Activated effector memory CD4-positive, alpha-beta T cell treated with anti-CD3 and anti-CD28 coated beads, Interleukin-2, amount 50 U/mL, for 16 hours (primary cell): ENCODE measurements at places on chromosomes 2 and 18.

DNA sequence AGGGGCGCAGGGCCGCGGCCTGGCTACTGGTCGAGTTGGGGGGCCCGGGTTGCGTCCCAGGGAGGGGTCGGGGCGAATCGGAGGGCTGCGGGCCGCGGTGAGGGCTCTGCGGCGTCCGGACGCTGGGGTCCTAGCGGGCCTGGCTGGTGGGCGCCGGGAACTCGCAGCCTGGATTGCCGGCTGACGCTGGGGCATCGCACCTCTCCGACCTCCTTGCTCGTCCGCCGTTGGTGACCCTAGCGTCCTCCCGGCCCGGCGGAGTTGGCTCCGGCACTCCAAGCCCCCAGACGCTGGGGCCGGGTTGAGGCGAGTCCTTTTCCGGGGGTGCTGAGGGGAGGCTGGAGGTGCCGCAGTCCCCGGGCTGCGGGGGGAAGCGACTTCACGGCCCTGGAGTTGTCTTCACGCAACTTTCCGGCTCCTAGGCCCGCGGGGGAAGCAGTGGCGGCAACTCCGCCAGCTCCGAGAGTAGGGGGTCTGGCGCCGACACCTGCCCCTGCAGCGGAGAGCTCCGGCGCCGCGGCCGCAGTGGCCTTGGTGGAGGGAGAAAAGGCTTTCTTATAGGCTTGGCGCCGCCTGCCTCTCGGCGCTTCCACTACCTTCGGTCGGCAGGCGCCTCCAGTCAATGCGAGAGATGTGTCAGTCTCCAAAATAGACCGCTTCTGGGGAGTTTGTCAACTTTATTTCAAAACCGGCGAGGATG lies 70.3 kb downstream of the HAUS1 start:
- peak; percentile 81 for DNase-seq

DNA sequence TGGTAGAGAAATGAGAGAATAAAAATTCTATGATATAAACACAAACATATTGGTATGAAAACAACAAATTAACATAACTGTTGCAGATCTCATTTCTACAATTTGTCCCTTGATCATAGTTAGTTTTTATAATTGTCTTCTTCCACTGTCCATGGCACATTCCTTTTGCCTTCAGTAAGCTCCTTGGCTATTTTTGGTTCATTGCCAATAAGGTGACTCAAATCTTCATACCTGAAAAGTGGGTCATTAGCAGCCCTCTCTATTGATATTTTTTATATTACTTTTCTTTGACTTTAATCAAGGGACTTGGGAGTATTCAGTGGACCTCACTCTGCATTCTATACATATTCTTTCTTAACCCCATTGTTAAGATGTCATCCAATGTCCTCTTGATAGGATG lies 552.9 kb downstream of the TDRD15 start:
- DNase-seq: no peak

DNA sequence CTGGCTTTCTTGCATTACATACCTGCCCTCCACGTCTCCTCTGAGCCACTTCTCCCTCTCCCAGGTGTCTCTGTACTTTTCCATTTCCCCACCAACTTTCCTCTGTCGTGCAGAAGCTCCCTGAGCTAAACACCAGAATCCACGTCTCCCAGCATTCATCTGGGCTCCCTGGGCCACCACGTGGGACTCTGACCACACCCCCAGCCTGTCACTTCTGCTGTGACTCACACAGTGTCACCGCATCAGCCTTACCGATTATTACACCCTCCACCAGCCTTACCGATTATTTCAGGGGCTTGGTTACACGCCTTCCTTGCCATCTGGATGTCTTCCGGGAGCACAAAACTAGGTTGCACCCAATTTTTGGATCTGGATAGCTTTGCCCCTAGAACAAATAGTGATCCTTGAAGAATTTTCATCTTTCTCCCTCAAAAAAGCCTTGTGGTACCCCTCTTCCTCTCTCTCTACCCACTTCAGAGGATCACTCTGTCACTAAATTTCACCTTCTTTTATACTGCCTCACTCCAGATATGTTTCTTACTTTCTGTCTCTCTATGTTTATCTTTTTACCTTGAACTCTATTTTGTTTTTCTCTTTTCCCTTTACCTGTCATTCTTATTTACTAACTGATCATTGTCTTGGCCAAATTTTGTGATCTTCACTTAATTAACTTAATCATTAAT lies 136.9 kb upstream of the CAB39 start:
- DNase-seq: peak; percentile 67

- DNase-seq: no peak
Measured at GRCh38 chr2:41598161-41598894, 449.5 kb upstream of the PKDCC start.

DNA sequence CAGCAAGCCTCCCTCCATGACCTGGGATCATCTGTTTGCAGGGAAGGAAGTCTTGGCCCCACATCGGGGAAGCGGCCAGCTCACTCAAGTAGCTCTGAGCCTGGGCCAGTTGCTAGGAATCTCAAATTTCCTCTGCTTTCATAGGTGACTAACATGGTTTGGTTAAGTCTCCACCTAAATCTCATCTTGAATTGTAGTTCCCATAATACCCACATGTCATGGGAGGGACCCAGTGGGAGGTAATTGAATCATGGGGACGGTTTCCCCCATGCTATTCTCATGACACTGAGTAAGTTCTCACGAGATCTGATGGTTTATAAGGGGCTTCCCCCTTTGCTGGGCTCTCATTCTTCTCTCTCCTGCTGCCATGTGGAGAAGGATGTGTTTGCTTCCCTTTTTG lies 75.2 kb downstream of the LBH start:
- DNase-seq: no peak

DNA sequence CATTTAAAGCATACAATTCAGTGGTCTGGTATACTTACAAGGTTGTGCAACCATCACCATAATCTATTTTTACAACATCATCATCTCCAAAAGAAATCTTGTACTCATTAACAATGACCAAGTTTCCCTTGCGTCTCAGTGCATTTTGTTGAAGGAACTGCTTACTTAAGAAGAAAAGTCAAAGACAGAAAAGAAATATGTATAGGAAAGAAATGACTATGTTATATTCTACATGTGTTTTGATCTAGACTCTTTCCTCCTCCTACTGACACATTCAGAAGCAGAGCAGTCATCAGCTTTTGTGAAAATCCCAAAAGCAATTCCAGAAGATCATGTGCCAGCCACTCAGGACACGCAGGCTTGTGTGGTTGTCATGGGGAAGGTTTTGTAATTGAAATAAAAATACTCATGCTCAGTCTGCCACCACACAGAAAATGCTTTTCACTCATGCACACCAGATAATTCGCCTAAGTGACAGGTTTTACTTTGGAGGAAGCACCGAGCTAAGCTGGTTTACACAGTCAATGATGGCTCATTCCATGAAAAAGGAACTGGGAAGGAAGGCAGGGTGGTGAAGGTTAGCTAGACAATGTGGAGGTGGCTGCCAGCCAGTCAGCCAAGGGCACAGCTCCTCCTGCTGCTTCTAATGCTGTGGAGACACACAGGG lies 158.5 kb upstream of the REV1 start:
- no peak for DNase-seq

DNA sequence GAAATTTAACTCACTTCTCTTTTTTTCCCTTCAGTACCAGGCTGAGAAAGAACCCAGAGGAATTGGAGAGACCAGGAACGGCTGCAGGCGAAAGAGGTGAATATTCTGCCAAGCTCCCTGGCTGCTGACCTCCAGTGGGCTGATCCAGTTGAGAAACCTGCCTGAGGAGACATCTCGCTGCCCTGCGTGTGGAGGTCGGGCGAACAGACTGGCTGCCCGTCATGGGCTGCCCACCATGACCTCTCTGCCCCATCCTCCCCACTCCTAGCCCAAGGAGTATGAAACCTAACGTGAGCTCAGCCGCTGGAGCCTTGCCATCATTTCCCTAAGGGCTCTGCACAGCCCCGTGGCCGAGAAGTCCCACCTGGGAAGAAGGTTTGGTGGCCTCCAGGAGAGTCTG lies 148.8 kb upstream of the SALL3 start:
- no peak for DNase-seq

GRCh38 chr2:96898641-96899412 lies 28.9 kb upstream of the SEMA4C start:
- DNase-seq: no peak

- DNase-seq: no peak
Measured at GRCh38 chr2:202237787-202238233, 587 bp downstream of the SUMO1 start.

DNA sequence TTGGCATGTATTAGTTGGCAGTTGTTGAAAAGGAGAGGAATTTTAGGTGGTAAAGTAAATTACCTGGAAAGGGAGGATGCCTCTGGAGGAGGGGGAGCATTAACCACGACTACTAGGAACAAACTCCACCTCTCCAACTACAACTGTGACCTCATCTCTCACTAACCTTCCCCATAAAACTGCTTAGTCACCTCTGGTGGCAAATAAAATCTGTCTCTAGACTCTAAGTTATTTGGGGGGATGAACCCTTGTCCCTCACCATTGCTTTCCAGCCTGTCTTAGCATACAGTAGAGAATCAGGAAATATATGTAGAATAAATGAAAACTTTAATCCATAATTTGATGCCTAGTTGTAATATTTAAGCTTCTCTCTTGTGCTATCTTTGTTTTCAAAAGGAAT lies 27.6 kb upstream of the MYO1B start:
- DNase-seq: no peak

DNA sequence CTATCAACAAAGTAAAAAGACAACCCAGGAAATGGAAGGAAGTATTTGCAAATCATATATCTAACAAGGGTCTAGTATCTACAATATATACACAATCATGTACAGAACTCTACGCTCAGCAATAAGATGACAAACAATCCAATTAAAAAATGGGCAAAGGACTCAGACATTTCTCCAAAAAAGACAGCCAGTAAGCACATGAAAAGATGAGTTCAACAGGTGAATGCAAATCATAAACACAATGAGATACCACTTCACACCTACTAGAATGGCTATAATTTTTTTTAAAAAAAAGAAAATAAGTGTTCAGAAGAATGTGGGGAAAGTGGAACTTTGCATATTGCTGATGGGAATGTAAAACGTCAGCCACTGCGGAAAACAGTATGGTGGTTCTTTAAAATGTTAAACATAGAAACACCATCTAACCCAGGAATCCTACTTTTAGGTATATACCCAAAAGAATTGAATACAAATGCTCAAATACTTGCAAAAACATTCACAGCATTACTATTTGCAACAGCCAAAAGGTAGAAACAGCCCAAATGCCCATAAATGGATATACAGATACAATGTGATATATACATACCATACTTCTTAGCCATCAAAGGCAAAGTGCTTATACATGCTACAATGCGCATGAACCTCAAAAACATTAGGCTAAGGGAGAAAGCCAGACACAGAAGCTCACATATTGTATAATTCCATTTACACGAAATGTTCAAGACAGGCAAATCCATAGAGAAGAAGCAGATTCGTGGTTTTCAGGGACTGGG lies 121.2 kb downstream of the CABYR start:
- DNase-seq: no peak

GRCh38 chr2:55017428-55017827 lies 32.8 kb downstream of the RTN4 start:
- DNase-seq: no peak

DNA sequence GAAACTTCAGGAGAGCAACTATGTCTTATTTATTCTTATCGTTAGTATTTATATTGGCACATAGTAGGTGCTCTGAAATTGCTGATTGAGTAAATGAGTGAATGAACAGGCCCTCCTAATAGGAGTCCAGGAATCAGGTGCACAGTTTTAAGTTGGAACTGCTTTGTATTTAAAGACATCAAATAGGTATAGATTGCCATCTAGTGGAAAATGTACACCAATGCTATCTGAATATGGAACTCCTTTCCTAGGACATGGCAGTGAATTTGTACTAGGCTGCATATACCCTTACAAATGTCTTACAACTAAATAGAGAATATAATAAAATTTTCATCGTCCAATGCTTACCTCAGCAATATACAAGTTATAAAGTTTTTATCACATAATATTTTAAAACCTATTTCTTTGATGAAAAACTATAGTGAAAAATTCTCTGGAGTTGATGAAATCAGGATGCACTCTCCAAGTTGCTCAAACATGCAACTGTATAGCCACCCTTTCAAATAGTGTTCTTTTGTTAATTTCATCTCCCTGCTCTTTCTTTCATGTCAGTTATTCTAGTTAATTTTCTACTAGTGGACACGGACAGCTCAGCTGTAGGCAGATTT lies 318.9 kb upstream of the SYT4 start:
- DNase-seq: no peak

DNA sequence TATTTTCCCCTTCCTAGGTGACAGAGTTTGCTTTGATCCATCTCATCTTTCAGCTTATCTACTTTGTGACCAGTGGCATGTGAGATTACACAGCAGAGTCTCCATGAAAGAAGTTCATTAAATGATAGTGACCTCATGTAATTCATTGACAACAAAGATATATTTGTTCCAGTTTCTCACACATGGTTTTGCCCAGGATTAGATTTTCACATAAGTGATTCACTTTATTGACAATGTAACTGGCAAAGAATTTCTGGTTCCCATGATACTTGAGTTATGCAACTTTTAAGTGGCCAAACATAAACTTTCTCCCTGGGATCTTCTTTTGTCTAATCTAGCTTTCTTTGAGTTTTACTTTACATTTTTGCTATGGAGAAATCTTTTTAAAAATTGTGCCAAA lies 50.0 kb downstream of the MC4R start:
- no peak for DNase-seq

DNA sequence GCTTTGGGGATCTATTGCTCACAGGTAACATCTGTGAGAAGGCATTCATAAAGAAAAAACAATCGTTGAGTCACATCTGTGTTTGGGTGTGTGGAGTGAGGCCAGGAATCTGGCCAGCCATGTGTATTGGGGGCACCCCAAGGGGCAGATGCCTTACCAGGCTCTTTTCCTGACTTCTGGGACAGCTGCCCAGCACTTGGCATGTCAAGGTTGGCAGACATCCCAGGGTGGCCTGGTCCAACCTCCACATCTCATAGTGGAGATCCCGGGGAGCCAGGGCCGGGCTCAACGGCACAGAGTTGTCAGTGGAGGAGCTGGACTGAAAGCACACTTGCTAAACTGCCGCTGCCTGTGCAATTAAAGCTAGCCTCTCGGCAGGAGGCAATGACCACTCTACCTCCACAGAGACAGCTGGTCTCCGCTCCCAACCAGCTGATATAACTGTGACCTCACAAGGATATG lies 75.3 kb upstream of the MGAT4A start:
- DNase-seq: no peak

DNA sequence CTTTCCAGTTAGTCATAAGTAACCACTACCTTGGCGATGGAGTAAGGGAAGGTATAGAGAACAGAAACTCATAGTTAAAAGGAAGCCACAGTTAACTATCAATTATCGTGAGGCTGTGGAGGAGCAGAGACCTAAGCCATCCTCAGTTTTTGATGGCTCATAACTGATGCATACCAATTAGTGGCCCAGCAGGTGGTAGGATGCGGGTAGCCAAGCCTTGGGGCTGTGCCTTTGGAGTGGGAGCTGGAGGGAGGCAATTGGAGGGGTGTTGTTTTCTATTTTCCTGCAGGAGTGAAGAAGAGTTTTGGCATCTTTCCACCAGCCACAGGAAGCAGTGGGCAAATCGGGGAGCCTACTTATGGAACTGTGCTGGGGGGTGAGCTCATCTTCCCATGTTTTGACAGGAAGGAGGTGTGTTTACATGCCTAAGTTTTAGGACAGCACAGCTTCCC lies 194.8 kb downstream of the TPGS2 start:
- DNase-seq: no peak
